Right lobe of liver (tissue), 6 donors: ENCODE measurements at places on chromosomes 16 and 17. TPM values are rescaled to one million over a fixed set of nuclear protein-coding genes. Genes with fewer than 3 reads are reported as not detected.
A peak's percentile ranks its signal among the peaks of the same experiment; 100 is the strongest.

The LMF1 gene
- 20.0 TPM for total RNA-seq

DNA sequence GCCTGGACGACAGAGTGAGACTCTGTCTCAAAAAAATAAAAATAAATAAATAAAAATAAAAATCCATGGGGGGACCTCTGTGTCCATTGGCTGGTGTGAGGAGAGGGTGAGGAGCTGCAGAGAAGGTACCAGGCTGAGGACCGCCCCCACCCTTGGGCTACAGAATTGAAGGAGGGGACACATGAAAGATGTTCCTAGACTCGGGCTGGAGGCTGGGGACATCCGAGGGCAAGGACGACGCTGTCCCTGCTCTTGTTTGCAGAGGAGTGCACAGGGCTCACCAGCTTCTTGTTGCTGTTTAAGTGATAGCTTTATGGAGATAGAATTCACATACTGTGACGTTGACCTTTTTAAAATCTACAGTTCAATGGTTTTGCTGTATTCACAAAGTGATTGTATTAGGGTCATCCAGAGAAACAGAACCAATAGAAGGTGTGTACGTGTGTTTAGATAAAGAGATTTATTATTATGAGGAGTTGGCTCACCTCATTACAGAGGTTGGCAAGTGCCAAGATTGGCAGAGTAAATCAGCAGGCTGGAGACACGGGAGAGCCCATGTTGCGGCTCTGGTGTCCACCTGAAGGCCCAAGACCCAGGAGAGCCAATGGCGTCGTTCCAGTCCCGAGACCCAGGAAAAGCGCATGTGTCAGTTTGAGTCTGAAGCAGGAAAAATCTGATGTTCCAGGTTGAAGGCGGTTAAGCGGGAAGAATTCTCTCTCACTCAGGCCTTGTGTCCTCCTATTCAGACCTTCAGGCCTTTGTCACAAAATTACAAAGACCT is 320.7 kb downstream of the SEC14L1 start:
- DNase-seq: no peak

GRCh38 chr17:51524524-51524923 is 264.2 kb downstream of the UTP18 start:
- no peak for DNase-seq

DNA sequence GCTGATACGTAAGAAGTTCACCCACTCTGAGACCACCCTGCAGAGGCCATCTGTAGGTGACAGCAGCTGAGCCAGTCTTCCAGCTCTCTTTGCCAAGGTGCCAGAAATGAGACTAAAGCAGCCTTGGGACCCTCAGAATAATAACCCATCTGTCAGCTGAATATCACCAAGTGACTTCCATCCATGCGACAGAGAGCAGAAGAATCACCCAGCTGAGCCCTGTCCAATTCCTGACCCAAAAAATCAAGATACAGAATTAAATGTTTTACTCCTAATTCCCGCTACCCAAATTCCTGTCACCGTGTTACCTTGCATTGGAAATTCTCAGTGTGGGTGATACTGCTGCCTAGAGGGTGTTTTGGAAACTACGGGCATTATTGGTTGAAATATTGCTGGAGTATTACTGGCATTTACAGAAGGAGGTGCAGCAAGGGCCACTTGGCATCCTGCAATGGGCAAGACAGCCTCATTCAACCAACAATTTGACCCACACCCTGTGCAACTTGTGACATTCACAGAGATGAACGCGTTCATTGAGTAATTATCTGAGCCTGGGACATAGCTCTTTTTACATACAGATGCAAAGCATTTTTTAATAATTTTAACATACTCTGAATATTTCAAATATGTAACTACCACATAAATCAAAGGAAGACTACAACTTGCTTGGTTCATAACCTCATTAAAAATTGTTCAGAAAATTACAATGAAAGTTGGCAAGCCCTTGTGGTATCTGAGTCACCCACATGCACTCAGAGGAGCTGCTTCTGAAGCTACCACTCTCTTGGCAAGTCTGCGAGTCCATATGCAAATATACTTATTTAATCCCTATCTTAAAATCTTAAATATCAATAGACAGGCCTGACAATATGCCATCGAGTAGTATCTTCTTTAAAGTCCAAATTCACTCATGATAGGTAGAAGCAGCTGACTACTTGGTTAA is 126.6 kb downstream of the C16orf95 start:
- no peak for DNase-seq

The RCVRN gene
- not detected for total RNA-seq

DNA sequence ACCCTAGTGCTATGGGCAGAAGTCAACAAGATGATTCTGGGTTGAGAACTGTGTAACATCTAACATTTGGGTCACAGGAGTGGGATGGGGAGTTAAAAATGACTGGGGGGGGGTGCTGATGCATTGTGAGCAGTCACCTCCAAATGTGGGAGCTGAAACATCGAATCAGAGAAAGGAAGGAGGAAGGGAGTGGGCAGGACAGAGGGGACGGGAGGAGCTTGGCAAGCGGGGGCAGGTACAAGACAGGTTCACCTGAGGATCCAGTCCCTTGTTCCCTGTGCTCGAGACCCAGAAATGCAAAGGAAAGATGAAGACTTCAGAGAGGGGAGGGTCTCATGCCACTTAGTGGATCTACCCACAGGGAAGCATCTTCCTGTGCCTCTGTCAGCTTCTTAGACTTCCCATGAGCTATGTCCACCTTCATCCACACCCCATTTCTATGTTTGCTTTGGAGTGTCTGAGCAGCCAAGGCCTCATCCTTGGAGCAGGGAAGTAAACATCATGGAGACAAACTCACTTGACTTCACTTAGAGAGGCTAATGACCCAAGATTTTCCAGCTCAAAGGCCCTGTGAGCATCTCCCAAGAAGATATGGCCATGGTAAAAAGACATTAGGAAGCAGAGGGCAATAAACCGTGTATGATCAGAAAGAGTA is 20.5 kb downstream of the SMPD3 start:
- DNase-seq: no peak

The KRT14 gene
- not detected for total RNA-seq

The FOXJ1 gene
- 0.11 TPM for total RNA-seq

- DNase-seq: no peak
Observed at GRCh38 chr16:68299571-68300453, 10.9 kb downstream of the SLC7A6OS start.

The MMP25 gene
- 2.0 TPM for total RNA-seq

- no peak for DNase-seq
Observed at GRCh38 chr17:8031261-8031661, 7.6 kb upstream of the ALOX15B start.

GRCh38 chr16:2592786-2593185 is 55.0 kb downstream of the PDPK1 start:
- DNase-seq: no peak

GRCh38 chr16:26983426-26983825 is 83.3 kb upstream of the C16orf82 start:
- no peak for DNase-seq

DNA sequence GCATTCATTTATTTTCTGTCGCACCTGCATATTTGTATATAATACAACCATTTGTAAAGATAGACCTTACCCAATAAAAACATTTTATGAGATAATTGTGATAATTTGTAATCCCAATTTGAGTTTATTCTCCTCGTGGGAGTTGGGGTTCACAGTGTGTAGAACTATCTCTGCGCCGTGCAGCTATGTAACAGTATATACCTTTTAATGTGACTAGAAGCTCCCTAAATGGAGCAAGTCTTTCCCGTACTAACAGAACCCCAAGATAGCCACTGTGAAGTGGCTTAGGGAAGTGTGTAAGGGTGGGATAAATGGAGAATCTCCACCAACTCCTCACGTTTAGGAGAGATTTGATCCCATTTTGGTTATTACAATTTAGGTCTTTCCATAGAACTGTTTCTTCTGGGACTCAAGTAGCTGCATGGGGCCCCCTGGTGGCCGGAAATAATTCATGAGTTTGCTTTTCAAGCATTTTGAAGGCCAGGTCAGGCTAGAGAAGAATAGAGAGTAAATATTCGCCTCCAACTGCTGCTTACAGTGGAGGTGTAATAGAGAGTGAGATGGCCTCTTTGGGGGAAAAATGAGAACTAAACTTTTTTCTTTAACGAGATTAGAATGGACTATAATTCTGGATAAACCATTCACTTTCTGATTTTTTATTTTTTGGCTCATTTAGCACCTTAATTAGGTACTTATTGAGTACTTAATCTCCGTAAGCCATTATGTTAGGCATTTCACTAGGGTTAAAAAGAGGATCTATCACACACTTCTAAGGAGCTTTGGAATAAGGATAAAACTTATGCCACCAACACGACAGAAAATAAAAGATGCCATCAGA is 4.5 kb downstream of the TMEM100 start:
- DNase-seq: peak; percentile 83

DNA sequence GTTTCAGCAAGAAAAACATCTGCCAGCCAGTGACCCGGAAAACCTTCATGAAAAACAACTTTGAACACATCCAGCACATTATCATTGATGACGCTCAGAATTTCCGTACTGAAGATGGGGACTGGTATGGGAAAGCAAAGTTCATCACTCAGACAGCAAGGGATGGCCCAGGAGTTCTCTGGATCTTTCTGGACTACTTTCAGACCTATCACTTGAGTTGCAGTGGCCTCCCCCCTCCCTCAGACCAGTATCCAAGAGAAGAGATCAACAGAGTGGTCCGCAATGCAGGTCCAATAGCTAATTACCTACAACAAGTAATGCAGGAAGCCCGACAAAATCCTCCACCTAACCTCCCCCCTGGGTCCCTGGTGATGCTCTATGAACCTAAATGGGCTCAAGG is 22.2 kb downstream of the SLFN5 start:
- DNase-seq: no peak

The KLHL36 gene
- 27.7 TPM for total RNA-seq

GRCh38 chr17:49565948-49566491 is 9.7 kb upstream of the NXPH3 start:
- no peak for DNase-seq

The TNFSF13 gene
- total RNA-seq: 4.5 TPM

- DNase-seq: no peak
Observed at GRCh38 chr17:27264068-27264812, 29.7 kb upstream of the WSB1 start.

DNA sequence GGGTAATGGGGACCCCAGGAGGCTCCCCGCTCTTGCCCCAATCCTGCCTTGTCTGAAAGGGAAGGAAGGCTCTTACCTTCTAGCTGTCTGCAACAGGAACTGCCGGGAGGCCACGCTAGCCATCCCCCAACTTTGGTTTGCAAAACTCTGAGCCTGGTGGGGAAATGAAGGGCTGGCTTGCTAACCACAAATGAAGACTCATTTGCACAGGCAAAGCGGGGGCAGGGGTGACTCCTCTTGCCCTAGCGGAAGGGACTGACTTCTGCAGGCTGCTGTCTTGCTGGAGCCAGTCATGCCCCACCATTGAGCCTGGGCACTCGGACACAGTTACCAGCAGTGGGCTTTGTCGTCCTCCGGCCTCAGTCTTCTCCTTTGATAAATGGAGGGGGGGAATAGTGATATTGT is 52.6 kb downstream of the PLCG2 start:
- peak; percentile 78 for DNase-seq

DNA sequence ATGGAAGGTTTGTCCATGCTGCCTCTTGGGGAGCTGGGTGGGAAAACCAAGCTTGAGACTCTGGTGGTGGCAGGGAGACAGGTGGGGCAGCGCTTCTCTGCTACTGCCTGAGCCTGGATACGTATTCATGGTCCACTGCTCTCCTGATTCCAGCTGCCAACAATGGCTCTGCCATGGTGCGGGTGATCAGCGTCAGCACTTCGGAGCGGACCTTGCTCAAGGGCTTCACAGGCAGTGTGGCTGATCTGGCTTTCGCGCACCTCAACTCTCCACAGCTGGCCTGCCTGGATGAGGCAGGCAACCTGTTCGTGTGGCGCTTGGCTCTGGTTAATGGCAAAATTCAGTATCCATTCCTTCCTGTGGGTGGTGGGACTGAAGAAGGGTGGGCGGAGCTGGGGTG is 4.2 kb downstream of the EDC4 start:
- no peak for DNase-seq

The RAMP2 gene
- total RNA-seq: 1.9 TPM

The CDH1 gene
- total RNA-seq: 78.7 TPM

The WNT9B gene
- total RNA-seq: not detected

The ODF4 gene
- not detected for total RNA-seq

DNA sequence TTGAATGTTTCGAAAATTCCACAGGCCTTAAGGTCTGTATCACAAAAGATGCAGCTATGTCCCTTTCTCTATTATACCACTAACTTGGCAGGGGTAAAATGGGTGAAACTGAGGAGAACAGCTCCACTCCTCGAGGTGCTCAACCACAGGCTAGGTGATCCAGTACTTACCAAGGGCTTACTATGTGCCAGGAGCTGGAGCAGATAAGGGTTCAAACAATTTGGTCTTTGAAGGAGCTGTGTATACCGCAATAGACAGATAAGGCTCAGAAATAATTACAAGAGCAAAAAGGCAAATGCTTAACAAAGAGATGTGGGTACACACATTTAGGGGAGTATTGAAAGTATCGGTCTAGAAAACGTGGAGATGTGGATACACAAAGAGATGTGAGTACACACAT is 1.5 kb downstream of the XPO6 start:
- DNase-seq: no peak
